Activated naive CD4-positive, alpha-beta T cell treated with anti-CD3 and anti-CD28 coated beads for 36 hours (primary cell): ENCODE measurements at places on chromosomes 13 and 19.
A peak's percentile ranks its signal among the peaks of the same experiment; 100 is the strongest.

DNA sequence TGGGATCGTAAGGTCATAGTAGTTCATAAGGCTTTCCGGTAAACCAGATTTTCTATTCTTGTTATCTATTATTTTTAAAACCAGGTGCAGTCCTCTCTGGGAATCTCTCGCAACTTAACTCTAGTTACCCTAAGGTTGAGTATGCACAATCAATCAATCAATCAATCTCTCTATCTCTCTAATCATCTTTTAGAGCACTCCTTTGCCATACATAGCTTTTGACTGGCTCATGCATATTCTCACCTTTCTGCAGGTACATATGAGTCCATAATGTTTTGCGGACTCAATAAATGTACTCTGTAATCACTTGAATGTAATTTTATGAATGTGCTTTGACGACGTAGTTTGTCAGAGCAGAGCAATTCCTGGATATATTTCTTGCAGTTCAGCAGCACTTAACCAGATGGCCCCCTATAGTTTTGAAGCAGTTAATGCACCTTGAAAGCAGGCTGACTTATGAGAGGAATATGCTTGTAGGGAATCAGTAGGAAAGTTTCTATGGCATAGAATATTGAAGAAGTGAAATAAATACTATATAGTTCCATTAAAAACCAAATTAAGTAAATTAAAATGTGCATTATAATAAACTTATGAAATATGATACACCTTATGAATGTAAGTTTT lies 524.7 kb downstream of the GPC5 start:
- no peak for DNase-seq

- DNase-seq, result no peak
These were observed 5.6 kb downstream of the LYL1 start for GRCh38 chr19:13097033-13097462.

DNA sequence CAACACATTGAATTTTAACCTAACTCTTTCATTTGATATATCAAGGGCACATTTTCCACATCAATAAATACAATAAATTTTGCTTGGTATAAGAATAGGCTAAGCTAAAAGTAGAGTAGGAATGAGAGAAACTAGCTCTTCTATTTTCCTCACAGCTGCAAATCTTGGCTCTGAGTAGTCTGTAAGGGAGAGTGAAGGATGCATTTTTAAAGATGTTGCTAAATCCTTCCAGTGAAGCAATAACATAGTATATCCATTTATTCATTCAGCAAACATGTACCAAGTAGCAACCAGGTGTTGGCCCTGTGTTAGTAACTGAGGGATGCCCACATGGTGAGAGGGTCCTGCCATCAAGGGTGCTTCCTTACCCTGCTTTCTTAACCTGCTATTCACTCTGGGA lies 799.9 kb downstream of the PCDH9 start:
- DNase-seq, result no peak

DNA sequence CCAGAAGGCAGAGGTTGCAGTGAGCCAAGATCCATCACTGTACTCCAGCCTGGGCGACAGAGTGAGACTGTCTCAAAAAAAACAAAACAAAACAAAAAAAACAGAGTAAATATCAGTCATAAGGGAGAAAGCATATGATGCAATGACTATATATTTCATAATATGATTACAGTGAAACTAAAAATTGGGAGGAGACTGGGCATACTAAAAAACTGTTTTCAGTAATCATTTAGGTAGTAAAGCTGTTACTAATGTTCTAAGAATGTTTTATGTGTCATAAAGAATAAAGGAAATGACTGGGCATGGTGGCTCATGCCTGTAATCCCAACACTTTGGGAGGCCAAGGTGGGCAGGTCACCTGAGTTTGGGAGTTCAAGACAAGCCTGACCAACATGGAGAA lies 15.9 kb downstream of the ZNF573 start:
- peak; percentile 30 for DNase-seq

- no peak for DNase-seq
These were observed 185.4 kb downstream of the COL4A1 start for GRCh38 chr13:110121422-110122083.

DNA sequence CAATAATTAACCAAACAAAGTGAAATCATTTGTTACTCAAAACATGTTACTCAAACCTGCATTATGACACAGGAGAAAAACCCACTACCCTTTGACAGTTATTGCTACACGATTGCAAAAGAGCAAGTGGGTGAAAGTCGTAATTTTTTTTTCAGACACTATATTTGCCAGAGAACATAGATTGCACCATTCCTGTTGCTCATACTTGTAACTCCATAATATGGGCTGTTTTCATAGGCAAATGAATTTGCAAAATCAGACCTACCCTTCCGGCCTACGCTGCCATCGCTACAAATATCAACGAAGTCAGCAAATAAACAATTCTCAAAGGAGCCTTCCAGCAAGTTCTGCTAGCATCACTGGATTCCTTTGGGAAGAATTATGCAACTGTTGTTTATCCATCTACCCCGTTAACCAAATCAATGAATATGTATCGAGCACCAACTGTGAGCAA lies 396.5 kb downstream of the IRS2 start:
- DNase-seq, result no peak

DNA sequence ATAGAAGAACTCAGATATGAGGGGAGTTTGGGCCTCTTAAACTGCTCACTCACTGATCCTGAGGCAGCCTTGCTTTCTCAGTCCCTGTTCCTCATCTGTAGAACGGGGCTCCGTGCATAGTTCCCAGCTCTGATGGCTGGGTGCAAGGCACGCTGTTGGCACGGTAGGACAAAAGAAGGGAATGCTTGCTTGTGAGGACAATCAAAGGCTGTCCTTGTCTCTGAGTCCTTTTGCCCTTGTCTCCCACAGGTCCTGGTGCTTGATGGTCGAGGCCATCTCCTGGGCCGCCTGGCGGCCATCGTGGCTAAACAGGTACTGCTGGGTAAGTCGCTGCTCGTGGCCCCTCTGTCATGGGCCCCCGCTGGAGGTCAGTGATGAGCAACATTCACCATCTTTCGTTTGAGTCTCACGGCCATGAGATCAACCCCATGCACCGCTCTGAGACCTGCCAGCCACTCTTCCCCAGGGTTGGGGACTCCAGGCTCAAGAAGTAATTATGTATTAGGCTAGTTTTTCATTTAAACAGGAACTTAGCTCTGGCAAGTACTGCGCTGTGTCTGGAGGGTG lies 2.3 kb downstream of the RPL13A start:
- DNase-seq, result no peak
